ENCODE measurements at places on chromosomes 5 and 9.

DNA sequence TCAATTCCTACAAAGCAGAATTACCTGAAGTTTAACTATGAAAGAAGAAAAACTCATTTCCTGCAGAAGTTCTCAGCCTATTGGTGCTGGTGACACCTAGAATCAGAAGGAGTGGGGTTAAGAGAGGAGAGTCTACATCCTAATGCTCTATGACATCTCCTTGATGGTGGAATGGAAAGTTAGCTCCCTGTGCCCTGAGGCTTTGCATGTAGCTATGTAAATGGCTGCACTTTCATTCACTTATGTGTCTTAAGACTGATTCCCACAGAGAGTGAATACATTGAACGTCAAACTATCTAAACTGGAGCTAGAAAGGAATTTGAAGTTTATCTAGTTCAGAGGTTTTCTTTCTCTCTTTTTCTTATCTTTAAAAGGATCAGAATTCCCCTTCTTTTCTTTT, 52.1 kb upstream of the ADRB2 start:
- DNase-seq: no peak

GRCh38 chr5:120761986-120762385, 297.9 kb downstream of the PRR16 start:
- no peak for DNase-seq

DNA sequence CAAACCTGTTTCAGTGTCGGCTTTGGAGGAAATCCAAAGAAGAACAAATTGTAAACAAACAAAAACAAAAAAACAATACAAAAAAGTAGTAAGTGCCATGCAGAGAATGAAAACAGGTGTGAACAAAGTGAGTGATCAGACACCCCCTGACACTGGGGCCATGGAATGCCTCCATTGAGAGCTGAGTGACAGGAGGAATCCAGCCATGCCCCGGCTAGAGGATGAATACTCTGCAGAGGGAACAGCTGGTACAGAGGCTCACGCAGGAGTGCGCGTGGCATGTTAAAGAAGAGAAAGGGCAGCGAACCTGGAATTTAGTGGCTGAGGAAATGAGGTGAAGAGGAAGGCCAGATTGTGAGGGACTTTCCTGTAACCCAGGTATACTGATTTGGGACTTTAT, 15.5 kb upstream of the CCNJL start:
- DNase-seq: no peak

DNA sequence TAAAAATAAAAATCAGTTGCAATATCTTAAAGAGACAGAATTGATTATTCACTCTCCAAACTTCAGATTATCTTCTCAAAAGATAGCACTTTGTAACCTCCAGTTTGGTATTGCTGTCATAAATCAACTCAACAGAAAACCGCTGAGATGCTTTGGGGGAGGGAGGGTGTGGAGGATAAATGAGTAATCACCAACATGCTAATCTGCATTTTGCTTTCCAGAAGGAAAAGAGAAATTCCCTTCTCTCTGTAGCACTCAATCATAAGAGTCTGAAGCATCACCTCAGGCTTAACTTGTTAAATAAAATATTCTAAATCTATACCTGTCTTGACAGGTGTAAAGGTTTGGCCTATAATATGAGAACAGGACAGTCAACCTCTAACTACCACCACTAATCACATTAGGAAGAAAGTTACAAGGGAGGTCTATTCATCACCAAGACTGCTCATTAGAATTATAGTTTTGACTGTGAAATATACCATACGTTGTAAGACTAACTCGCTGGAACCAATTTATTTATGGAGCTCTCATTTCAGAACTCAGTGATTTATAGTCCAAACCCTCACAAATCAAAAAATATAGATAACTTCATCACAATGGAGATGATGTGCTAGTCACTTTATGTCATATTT, 89.0 kb downstream of the PIK3R1 start:
- peak; percentile 25 for DNase-seq

All from cardiac fibroblast (primary cell).